ENCODE measurements at places on chromosomes 7 and 10. TPM values are rescaled to one million over a fixed set of nuclear protein-coding genes. Genes with fewer than 3 reads are reported as not detected.

Gene NMT2
- 11.4 TPM for total RNA-seq

Gene MCM10
- total RNA-seq: 12.6 TPM

Gene KCP
- 0.49 TPM for total RNA-seq

Gene GCK
- not detected for total RNA-seq

Gene OR2F2
- total RNA-seq: not detected

Gene BTBD16
- 0.14 TPM for total RNA-seq

Gene CCDC7
- 3.7 TPM for total RNA-seq

Gene ODAD2
- not detected for total RNA-seq

Data from airway epithelial cell (primary cell).